ENCODE measurements at places on chromosomes 11 and 22.
A peak's percentile ranks its signal among the peaks of the same experiment; 100 is the strongest.

DNA sequence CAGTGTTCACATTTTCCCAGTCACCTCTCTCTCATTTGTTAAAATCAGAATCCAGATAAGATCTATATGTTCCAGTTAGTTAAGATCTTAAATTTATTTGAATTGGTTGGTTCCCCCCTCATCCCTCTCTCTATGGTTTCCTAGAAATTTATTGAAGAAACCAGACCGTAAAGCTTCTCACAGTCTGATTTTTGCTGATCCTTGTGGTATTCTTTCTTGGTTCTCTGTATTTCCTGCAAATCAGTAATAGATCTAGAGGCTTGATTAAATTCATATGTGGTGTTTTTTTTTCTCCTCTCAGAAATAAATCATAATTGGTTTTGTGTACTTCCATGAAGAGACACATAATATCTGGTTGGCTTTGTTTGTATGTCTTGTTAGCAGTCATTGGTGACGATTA lies 147.5 kb downstream of the TMEM135 start:
- DNase-seq: no peak

- no peak for DNase-seq
These were observed 30.6 kb upstream of the DRD2 start for GRCh38 chr11:113505541-113506375.

- no peak for DNase-seq
These were observed 27.5 kb upstream of the DGCR8 start for GRCh38 chr22:20052309-20053259.

DNA sequence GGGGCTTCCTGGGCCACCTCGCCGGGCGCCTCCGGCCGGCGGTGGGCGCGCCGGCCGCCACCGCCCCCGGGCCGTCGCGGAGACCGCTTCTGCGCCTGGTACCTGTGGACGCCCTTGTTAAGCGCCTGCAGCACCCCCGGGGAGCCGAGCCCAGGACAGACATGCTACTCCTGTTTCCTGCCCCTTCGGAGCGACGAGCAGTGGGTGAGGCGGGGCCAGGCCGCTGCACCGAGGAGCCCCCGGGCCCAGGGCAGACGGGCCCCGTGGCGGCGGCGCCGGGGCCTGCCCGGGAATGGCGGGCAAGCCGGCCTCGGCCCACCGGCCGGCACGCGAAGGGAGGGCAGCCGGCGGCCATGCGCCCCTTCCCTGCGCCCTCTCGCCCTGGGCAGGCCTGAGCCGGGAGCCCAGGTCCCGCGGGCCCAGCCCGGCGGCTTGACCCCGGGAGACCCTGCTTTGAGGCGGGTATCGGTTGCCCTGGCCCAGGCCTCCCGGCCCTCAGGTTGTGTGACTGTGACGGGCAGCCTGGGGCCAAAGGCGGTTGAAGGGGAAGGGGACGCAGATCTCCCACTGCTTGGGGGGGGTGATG lies 789 bp upstream of the KDM2A start:
- peak; percentile 38 for DNase-seq

DNA sequence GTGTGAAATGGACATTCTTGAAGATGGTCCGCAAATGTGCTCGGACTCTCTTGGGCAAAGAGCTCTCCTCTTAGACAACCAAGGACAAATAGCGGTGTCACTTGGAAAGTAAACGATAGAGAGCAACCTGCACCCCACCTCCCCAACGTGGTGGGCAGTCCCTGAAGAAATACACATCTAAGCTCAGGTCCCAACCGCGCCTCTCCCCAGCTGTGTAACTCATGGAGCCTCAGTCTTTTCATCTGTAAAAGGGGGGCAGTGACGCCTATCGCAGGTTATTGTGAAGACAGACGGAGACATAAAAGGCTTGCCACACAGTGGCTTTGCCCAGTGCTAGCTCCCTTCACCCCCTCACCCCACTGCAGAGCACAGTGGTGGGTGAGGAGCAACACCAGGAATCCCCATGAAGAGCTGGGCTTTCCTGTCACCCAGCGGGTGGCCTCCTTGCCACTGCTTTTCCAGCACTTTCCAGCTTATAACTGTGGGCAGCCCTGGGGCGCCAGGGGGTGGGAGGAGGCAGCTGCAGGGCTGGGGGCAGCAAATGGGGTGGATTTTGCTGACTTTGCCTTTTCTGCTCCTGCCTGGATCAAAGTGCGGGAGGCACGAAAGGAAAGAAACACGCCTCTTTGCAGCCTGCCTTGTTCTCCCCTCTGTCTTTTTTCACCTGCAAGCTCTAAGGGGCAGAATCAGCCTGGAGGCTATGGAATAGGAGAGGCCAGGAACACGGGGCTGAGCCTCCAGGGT lies 73.7 kb upstream of the TSPAN18 start:
- DNase-seq: no peak

GRCh38 chr11:18012122-18012905 lies 533 bp downstream of the SERGEF start:
- DNase-seq: no peak

- peak; percentile 16 for DNase-seq
These were observed 10.3 kb downstream of the PRDM10 start for GRCh38 chr11:129992161-129992944.

- no peak for DNase-seq
These were observed 437.3 kb upstream of the CADM1 start for GRCh38 chr11:115941481-115941993.

DNA sequence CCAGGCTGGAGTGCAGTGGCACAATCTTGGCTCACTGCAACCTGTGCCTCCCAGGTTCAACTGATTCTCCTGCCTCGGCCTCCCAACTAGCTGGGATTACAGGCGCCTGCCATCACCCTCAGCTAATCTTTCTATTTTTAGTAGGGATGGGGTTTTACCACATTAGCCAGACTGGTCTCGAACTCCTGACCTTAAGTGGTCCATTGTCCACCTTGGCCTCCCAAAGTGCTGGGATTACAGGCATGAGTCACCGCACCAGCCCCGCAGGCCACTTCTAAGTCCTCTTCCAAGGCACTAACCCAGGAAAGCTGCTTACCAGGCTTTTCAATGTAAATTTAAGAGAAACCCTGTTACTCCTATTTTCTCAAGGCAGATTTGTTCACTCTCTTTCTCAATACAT lies 50.4 kb downstream of the DENND5A start:
- DNase-seq: no peak

DNA sequence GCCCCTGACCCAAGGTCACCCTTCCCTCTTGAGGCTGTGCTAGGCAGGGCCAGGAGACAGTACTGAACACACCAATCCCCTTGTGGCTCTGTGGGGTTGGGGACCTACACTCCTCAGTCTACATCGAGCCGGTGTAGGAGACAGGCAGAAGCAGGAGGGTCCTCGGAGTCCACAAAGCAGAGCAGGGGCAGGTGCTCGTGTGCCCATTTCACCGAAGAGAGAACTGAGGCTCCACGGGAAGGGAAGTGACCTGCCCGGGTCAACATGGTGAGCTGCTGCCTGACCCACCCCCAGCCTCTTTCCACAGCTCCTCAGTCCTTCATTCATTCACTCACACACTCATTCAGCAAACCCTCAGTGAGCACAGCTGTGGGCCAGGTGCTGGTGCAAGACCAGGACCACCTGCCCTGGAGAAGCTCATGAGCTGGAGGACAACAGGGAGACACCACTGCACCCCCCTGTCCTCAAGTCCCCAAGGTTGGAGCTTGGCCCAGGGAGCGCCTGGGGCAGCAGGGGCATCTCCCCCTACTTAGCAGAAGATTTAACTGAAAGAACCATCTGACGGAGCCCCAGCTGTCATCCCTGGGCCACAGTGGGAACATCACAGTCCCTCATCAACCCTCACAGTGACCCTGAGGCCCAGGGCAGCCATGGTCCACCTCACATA lies 127.3 kb downstream of the MED15 start:
- DNase-seq: no peak

DNA sequence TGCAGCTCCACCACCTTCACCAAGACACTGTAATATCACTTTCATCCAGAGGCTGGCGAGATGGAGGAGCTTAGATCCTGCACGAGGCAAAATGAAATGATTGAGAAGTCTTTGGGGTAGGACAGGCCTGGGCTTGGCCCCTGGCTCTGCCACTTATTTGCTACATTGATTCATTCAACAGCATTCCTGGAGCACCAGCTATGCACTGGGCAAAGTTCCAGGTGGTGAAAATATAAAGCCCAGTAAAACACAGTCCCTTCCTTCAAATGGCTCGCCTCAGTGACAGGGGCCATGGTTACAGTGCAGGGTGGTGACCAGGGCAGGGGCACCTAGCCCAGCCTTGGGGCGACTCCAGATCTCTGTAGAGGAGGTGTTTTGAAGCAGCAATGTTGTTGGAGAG lies 19.7 kb downstream of the ALX4 start:
- DNase-seq: no peak

- no peak for DNase-seq
These were observed 7.7 kb downstream of the KCNQ1 start for GRCh38 chr11:2452321-2453012.

GRCh38 chr22:36853407-36854099 lies 7.3 kb upstream of the NCF4 start:
- DNase-seq: peak; percentile 96

- no peak for DNase-seq
These were observed 2.4 kb downstream of the ZC3H12C start for GRCh38 chr11:110095554-110095953.
